ENCODE measurements at places on chromosomes 7 and 10.

GRCh38 chr7:36506820-36507219, 117.2 kb downstream of the ANLN start:
- no peak for DNase-seq

GRCh38 chr7:130272381-130273080, 5.9 kb downstream of the CPA2 start:
- peak; percentile 73 for DNase-seq

DNA sequence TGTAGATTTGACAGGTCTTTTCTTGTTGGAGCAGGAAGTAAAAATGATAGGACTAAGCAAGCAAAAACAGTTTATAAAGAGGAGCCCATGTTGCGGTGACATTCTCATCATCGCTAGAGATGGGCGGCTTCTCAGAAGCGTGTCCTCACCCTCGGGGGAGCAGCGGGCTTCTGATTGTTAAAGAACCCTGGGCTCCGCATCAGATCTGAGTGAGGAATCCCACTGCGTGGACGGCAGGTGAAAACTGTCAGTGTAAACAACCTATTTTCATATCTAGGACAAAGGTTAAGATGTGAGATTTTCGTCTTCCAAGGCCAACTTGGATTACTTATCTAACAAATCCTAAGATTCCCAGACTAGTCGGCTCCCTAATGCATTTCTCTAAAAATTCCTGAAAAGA, 177.6 kb downstream of the ADARB2 start:
- DNase-seq: no peak

GRCh38 chr7:43491984-43492383, 90.9 kb upstream of the STK17A start:
- no peak for DNase-seq

GRCh38 chr10:105770524-105771212, 1129.6 kb downstream of the SORCS3 start:
- DNase-seq: peak; percentile 46

DNA sequence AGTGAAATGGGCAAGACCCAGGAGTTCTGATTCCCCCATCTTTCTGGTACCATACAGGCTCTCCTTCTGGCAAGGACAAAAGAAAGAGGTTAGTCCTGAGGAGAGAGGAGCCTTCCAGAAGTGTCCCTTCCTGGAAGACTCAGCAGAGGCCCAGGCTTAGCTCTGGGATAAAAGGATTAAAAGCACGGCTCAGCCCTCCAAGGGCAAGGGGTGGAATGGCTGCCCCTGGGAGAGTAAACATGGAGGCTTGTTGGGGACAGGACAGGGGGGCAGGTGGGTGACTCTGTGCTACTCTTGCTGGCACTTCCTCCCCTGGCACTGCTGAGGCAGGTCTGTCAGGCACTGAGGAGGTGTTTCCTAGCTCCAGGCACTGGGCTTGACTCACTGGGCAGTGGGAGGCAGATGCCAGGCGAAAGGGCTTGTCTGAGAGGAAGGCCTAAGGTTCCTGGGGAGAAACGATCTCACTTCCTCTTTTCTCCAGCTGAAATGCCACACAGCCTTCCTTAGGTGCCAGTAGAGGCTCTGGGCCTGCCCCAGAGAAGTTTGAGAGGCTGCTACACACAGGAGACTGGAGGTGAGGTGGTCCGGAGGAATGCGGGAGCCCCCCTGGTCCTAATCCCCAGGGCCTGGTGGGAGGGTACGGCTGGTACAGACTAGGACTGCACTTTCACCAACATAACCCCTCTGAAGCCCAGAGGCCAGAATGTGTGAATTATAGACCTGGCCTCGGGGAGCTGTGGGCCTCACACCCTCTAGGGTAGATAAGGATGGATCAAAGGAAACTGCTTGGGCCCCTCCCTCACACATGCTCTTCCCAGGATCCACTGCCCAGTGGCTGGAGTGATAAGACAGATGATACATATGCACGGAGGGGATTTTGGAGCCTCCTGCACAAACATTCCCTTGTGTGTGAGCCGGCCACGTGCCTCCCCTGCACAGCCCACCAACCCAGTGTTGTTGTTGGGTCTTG, 63.2 kb upstream of the PODXL start:
- DNase-seq: no peak

DNA sequence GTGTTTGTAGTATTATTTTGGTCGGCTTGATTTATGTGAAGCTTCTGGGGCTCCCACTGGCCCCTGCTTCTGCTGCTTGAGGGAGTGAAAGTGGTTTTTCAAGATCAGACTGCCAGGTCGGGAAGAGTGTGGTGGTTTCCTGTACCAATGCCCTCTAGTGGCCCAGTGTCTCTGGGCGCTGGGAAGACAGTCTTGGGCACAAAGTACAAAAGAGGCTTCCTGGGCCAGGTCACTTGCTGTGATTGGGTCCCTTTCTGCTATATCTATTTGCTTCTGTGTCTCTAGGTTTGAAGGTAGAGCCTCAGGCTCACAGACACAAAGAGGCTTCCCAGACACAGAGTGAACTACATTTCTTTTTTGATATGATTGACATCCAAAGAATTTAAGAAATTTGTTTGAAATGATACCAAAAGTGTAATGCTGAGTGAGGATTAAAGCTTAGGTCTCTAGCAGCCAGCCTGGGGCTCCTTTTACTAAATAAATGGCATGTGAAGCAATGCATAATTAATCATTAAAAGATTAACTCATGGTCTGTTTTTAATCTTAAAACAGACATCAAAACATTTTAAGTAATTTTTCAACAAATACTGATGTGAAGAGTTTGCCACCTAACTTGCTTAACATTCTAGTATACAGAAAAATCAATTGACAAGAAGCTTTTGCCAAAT, 36.3 kb downstream of the ABCB1 start:
- DNase-seq: peak; percentile 58

DNA sequence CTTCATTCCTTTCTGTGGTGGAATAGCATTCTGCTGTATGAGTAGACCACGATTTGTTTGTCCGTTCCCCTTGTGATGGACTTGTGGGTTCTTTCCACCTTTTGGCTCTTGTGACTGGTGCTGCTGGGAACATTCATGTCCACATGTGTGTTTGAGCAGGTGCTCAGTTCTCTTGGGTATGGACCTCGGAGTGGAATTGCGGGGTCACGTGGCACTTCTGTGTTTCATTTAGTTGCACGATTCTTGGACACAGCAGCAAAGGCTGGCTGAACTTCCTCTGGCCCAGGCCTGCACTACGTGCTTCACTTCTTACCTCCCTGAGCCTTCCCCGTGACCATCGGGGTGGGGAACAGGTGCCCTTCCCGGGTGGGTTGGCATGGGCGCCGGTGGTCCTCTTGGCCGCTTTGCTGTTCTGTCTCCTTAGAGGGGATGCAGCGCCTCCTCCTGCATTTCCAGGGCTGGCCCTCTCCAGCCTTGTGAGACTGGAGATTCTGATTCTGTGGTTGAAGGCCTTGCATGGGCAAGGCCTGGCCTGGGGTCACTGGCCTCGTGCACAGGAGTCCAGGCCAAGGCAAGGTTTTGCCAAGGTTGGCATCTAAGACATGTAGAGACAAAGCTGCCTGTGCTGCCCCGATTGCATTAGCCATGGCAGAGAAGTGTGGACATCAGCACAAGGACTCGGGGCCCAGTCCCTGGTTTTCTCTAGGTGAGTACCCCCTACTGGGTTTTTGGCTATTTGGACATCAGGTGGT, 25.1 kb downstream of the DOCK1 start:
- no peak for DNase-seq

DNA sequence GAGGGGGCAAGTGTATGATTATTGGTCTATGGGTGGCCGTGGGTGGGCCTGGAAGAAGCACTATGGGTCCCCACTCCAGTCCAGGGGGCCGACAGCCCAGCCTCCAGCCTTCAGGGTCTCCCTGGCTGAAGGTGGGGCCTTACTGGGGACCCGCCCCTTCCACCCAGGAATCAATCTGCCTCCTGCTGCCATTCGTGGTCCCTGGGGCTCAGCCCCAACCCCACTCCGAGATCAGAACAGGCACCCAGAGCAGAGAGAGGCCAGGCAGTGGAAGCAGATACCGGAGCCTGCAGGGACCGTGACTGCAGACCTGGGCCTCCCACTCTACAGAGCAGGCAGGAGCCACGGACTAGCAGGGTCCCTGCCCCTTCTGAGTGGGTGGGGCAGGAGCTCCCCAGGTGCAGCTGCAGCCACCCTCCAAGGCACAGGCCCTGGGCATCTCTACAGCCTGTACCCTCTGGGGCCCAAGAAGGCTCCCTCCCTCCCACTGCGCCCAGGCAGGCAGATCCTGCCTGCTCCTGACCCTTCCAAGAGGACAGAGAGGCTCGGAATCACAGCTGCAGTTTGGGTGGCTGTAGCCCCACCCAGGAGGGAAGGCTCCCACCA, 13.6 kb upstream of the FOXL3 start:
- DNase-seq: no peak

DNA sequence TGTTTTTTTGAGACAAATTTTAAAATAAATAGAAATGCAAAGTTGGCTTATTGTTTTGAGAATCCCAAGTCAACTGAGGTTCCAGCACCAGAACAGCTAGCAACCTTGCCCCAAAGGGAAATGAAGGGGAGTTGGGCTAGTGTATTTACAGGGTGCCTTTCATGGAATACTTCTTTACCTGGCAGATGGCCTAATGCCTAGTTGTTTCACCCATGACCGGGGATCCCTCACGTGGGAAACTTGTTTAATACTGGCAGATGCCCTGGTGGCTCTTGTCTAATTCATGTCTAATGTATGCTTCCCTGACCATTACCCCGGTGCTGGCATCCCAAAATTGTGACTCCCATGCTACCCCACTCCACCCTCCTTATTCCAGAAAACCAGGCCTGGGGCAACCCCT, 861.1 kb upstream of the ZWINT start:
- no peak for DNase-seq

- DNase-seq: no peak
Measured at GRCh38 chr10:106450966-106451365, 713.5 kb downstream of the SORCS1 start.

- DNase-seq: peak; percentile 61
Measured at GRCh38 chr7:41699516-41699915, 3.4 kb downstream of the INHBA start.

- DNase-seq: no peak
Measured at GRCh38 chr10:36148207-36148606, 506.1 kb upstream of the FZD8 start.

DNA sequence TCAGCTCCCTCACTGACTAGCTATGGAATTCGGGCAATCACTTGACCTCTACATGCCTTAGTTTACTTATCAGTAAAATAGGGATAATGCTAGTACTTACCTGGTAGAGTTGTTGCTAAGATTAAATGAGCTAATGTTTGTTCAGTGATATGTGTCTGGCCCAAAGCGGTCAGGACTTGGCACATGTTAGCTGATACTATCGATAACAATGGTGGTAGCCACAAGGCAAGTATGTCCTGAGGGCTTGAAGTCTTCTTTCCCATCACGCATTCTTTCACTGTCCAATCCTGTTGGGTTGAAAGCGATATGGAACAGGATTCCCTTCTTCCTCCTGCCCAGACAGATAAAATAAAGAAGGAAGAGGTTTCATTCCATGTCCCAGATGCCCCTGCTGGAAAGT, 25.5 kb upstream of the MXI1 start:
- DNase-seq: no peak

DNA sequence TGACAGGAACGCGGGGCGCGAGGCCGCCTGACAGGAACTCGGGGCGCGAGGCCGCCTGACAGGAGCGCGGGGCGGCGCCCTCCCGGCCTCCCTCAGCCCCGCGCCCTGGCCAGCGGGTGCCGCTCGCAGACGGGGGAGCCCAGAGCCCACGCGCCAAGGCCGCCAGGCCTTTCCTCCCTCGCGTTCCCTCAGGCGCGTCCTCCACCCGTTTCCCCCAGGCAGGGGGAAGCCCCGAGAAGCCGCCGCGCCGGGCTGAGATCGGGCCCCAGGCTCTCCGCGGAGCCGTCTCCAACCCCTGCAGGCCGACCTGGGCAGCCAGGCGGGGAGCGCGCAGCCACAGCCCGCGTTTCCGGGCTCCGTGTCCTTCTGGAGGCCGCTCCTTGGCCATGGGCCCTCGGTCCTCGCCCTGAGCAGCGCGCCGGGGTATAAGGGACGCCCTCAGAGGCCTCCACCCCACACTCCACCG, 17.7 kb downstream of the PTPRN2 start:
- no peak for DNase-seq

GRCh38 chr10:84460520-84460919, 132.1 kb downstream of the CCSER2 start:
- no peak for DNase-seq

DNA sequence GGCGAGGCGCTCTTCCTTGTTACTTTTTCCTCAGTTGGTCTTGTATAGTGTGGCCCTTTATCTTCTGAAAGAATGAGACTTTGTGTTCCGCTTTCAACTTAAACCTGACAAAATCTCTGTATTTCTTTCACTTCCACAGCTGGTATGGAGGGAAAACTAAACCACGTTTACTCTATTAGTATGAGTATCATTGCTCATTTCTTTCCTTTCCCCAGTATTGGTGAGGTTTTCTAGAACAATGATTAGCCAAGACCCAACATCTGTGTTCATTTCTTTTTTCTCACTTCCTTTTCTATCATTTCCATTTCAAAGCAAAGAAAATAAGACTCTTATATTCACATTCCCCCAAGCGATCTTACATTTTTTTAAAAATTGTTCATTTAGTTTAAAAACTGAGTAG, 165.3 kb downstream of the PAXIP1 start:
- no peak for DNase-seq

- no peak for DNase-seq
Measured at GRCh38 chr7:120714945-120715344, 143.0 kb downstream of the TSPAN12 start.

DNA sequence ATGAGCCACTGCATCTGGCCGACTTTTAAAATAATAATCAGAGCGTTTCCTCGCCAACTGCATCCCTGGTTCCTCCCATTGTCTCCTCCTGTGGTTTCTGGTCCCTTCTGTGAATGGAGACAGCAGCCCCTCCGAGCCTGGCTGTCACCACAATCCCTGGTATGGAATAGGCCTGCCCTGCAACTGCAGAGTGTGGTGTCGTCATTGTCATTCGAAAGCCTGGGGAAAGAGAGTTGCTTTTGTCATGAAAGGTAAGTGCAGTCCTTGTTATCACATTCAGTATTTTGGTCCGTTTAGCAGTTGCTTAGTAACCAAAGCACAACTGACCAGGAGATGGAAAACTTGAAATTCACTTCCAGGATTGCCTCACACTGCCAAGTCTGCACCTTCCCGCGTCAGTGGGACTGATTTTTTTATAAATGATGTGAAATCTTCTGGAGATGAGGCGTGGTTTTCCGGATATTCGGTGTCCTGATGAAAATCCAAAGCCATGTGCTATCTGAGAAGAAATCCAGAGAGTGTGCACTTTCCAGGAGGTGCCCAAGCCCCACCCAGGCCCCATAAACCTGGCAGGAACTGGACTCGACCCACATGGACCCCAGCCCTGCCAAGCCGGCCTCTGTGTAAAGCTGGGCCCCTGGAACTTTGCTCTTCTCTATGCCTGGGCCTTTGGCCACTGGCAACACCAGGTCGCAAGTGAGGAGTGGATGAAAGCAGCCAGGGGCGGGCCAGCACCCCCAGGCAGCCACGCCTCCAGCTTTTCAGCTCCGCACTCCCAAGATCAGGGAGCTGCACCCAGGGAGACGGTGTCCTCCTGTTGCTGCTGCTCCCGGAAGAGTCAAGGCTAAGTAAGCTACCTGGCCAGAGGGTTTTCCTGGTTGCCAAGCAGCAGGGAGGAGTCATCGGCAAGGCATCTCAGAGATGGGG, 133.7 kb upstream of the SH2B2 start:
- no peak for DNase-seq

Measured in ecto neural progenitor cell (in vitro differentiated cells).